COR-L47 (cell line): ENCODE measurements at places on chromosomes 3 and 15.

- DNase-seq = no peak
Observed at GRCh38 chr3:101513419-101513986, 491 bp upstream of the SENP7 start.

- no peak for DNase-seq
Observed at GRCh38 chr3:11024181-11024580, 31.6 kb downstream of the SLC6A1 start.

DNA sequence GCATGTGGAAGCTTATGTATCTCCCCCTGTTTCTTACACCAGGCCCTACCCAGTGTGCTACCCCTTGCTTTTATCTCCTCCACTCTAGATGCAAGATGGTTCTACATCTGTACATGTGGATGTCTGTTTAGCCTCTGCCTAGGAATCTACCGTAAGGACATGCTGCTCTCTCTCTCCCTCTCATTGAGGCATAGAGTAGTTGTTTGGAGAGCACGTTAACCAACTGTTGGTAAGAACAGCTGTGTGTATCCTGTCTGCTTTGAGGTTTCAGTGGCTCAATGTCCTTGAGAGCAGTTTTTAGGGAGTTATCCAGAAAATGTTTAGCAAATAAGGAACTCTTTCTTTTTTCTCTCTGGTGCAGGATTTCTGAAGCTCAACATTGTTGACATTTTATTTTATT lies 152.8 kb downstream of the DNAJB8 start:
- DNase-seq = no peak

GRCh38 chr3:168186293-168186983 lies 90.7 kb upstream of the GOLIM4 start:
- DNase-seq = no peak

DNA sequence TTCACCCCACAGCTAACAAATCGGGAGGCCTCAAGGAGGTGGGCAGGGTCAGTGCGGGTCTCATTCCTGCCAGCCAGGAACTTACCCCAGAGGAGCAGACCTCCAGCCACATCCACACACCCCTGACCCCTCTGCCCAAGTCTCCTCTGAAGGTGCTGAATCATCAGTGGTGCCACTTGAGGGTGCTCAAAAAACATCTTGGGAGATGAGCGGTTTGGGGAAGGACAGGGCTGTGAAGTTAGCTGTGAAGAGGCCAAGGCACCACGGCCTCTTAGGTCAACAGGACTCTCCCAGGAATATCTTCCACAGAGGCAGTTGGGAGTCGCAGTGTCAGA lies 1.2 kb downstream of the DAPK2 start:
- DNase-seq = no peak

- no peak for DNase-seq
Observed at GRCh38 chr15:50888054-50888453, 20.4 kb upstream of the AP4E1 start.

DNA sequence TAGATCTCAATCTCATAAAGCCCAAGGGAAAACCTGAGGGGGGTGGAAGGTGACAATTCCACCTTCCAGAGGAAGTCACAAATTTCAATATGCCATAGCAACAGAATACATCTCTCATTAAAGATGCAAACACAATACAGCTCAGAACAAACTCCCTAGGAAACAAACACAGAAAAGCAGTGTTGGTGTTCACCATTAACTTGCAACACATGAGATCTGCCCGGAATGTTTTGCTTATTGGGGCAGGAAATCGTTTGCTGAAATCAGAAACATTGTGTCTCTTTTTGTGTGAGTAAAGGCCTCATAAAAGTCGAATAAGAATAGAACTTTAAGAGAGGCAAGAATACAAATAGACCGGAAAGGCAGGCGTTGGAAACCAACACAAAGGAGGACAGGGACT lies 5.8 kb upstream of the RYR3 start:
- no peak for DNase-seq

- no peak for DNase-seq
Observed at GRCh38 chr3:148262980-148263379, 434.7 kb upstream of the AGTR1 start.

DNA sequence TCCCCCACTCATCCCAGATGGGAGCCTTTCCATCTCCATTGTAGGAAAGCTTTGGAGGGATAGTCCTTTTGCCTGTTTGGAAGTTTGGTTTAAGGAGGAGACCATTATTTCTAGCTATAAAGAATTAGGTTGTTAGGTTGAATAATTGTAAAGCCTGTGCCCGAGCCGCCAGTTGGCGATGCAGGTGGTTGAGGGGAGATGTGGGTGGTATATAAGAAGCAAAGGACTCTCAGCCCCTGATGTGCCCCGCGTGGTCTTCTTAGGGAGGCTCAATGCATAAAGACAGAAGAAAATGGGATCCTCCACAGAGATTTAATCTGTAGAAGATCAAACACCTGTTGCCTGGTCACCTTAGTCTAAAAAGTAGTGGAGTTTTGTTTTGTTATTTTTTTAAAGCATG lies 55.7 kb downstream of the CHDH start:
- no peak for DNase-seq

GRCh38 chr3:143089965-143090364 lies 29.6 kb upstream of the CHST2 start:
- no peak for DNase-seq

DNA sequence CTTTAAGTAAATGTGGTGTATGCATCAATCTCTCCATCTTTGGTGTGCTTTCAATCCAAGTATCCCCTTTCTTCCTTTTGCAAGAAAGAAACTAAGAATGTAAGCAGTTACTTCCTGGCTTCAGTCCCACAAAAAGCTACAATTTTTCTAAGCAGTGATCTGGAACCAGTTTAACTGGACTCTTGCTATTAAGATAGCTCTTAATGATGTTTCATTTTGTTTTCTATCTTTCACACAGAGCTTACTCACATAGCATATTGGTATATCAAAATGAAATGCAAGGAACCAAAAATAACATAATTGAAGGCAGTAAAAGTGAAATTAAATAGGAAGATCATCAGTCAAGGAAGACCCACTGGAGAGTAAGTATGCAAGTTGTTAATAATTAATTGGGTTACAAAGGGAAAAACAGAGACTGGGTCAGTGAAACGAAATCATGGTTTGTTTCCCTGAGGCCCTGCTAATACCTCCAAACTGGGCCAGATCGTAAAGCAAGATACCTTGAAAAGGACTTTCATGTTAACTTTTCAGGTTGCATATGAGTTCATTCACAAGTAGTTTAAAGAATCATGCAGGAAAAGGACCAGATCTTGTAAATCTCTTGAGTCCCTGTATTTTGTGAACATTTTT lies 41.9 kb downstream of the GPR160 start:
- no peak for DNase-seq

GRCh38 chr15:48089702-48090101 lies 31.1 kb upstream of the SLC24A5 start:
- DNase-seq = no peak

GRCh38 chr15:90037961-90038631 lies 37.0 kb downstream of the ZNF710 start:
- no peak for DNase-seq

DNA sequence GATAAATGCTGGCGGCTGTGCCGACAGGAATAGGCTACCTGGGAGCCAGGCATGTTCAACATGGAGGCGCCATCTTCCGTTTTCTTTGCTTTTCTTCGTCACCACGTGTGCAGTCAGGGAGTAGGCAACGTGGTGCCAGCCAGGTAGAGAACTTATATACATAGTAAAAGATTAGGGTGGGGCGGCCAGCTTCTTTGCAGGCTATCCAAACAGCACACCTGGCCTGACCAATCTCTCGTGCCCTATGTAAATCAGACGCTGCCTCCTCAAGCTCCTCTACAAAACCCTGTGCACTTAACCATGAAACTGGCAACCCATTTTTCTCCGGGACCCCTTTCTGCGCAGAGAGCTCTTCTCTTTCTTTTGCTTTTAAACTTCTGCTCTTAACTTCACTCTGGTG lies 28.6 kb upstream of the OR5K4 start:
- no peak for DNase-seq

GRCh38 chr3:62242831-62243509 lies 130.4 kb downstream of the FEZF2 start:
- no peak for DNase-seq
